Osteoblast (primary cell): ENCODE measurements at places on chromosomes 11 and 22.

- peak; percentile 86 for DNase-seq
Observed at GRCh38 chr11:47514825-47515647, 37.9 kb downstream of the CELF1 start.

DNA sequence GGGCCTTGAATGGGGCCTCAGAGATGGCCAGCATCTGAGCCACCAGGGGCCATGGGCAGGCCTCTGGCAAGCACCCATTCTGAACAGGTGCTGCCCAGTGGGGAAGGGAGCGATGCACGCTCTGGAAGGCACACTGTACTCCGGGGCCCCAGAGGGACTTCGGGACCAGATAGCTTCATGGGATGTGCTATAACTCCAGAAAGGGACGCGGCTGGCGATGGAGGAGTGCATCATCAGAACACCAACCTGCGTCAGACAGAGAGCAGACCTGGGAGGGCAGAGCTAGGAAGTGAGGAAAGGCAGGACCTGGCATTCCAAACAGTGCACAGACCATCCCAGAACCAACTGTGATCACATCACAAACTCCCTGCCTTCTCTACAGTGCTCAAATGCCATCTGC lies 16.8 kb downstream of the DGCR2 start:
- DNase-seq, result no peak

GRCh38 chr22:36343720-36344105 lies 44.1 kb downstream of the MYH9 start:
- DNase-seq, result peak; percentile 25

- DNase-seq, result no peak
Observed at GRCh38 chr22:27409299-27409698, 392.3 kb downstream of the MN1 start.

- DNase-seq, result no peak
Observed at GRCh38 chr11:45446998-45447397, 160.9 kb upstream of the SYT13 start.

- peak; percentile 42 for DNase-seq
Observed at GRCh38 chr11:70667767-70668166, 269.4 kb downstream of the CTTN start.

DNA sequence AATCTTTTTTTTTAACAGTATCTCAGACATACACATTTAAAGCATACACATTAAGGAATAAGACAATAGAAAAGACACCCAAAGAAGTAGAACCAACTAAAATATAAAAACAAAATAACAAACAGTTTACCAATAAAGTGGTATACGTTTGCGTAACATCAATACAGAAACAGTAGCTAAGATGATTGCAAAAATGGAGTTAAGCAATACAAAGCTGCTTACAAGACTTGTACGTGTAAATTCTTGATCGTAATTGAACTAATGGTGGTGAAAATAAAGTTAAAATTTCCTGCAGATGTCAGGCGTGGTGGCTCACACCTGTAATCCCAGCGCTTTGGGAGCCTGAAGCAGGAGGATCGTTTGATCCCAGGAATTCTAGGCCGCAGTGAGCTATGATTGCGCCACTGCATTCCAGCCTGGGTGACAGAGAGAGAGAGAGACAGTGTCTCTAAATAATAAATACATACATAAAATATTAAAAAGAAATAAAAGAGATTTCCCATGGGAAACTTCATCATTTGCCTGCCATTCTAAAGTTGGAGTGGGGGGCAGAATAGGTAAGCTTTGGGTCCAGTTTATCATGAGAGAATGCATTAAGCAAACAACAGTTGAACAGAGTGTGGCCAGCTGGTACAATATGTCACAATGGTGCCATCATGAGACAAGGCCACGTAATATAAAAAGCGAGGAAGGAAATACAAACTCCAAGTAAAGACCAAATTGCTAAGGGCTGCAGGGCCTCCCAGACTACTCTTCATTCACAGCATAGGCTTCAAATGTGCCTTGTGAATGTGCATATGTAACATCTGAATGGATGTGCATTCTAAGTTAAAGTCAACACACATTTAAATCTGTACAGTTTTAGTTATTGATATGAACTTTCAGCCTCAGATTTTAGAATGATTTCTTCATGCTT lies 38.9 kb upstream of the EED start:
- DNase-seq, result no peak

- DNase-seq, result no peak
Observed at GRCh38 chr22:22181341-22181850, 63.2 kb upstream of the VPREB1 start.

- DNase-seq, result peak; percentile 60
Observed at GRCh38 chr11:123690485-123690884, 36.1 kb upstream of the SCN3B start.

DNA sequence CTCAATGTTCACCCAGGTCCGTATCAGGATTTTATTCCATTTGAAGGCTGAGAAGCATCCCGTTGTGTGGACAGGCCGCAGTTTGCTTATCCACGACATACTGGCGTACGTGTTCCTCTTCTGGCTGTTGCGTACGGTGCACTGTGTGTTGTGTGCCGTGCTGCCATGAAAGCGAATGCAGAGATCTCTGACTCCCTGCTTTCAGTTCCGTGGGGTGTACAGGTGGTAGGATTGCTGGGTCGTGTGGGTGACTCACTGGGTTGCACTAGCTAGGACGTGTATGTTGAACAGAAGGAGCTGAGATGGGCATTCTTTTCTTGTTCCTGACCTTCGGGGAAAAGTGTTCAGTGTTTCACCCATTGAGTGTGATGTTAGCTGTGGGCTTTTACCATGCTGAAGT lies 10.3 kb downstream of the SELENOO start:
- no peak for DNase-seq

- no peak for DNase-seq
Observed at GRCh38 chr11:114522818-114523217, 36.9 kb downstream of the NXPE1 start.

GRCh38 chr11:95253141-95253540 lies 22.1 kb upstream of the SESN3 start:
- no peak for DNase-seq

GRCh38 chr11:122559734-122560382 lies 95.7 kb upstream of the UBASH3B start:
- DNase-seq, result no peak

- DNase-seq, result peak; percentile 72
Observed at GRCh38 chr22:17106785-17107546, 14.2 kb downstream of the TMEM121B start.

DNA sequence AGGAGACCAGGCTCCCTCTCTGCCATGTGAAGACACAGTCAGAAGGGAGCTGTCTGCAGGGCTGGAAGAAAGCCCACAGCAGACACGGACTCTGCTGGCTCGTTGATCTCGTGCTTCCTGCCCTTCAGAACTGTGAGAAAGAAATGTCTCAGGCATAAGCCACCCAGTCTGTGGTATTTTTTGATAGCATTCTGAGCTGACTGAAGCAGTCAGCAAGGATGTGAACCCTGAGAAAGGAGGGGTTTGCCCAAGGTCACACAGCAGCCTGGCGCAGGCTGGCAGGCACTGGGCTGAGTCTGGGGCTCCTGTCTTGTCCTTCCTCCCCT lies 255.1 kb upstream of the B3GAT1 start:
- peak; percentile 68 for DNase-seq

GRCh38 chr11:5348551-5349194 lies 2.6 kb upstream of the OR51B6 start:
- no peak for DNase-seq

GRCh38 chr11:1759851-1760220 lies 3.9 kb downstream of the CTSD start:
- peak; percentile 74 for DNase-seq

- no peak for DNase-seq
Observed at GRCh38 chr11:34614344-34615104, 6.4 kb upstream of the EHF start.

DNA sequence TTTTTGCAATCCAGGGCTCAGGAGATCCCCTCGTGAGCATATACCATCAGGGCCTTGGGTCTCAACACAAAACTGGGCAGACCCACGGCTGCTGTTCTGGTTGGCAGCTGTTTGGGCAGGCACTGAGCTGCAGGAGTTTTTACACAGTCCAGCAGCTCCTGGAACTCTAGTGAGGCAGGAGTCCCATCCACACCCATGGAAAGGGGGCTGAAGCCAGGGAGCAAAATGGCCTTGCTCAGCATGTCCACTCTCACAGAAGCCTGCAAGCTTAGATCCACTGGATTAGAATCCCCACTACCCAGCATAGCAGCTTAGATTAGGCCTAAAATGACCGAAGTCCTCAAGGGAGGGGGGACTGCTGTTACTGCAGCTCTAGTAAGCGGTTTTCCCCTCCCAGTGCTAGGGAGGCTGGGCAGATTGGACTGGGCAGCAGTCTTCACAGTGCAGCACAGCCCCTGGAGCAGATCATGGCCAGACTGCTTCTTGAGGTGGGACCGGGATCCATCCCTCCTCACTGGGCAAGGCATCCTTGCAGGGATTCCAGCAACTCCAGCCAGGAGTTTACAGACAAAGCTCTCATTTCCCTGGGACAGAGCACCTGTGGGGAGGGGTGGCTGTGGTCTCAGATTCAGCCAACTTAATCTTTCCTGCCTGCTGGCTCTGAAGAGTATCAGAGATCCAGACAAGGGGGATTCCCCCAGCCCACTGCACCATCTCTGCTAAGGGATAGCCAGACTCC lies 36.4 kb upstream of the CARD16 start:
- no peak for DNase-seq
